ENCODE measurements at places on chromosomes 12 and 14.

GRCh38 chr14:99441918-99442317 lies 38.7 kb downstream of the SETD3 start:
- no peak for DNase-seq

DNA sequence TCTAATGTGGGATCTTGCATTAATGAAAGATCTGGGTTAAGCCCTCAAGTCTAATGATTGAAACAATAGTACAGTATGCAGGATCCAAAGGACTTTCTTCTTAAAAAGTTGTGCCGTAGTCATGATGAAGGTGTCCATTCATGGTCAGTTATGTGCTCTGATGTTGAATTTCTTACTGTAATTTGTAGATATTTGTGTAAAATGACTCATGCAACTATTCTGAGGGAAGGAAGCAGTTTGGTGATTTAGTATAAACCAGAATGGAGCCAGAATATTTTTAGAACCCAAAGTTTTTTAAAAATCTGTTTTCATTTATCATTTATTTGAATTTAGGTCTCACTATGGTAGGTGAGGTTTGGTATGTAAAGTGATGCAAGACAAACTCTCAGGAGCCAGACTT lies 151.2 kb downstream of the AKAP6 start:
- no peak for DNase-seq

GRCh38 chr14:24366413-24366720 lies 1.6 kb upstream of the NFATC4 start:
- no peak for DNase-seq

DNA sequence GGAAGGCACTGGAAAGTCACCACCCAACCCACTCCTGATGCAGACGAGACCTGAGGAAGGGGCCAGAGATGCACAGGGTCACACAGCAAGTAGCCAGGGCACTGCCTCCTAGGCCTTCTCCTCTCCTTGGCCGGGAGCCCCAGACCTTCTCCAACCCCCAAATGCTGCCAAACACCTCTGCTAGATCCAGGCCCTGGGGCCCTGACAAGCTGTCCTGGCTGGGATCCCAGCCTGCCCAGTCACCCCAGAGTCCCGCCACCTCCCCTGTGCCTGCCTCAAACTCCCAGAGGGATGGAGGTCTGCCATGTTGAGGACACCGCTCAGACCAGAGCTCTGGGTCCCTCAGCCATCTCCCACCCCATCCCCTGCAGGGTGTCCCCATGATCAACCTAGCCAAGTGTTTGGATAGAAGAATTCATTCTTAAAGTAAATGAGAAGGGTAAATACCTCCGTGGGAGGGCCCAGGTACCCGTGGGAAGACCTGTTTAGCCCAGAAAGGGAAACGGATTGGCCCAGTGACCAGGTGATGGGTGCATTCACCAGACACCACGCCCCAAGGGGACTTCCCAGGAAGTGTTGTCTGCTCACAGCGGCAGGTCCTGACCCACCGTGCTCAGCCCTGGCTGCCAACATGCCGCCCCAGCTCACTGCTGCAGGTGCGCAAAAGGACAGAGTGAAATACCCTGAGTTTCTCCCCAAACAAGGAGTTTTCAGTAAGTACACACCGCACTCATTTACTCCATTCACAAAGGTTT lies 4.6 kb upstream of the DIO3 start:
- no peak for DNase-seq

GRCh38 chr12:50696931-50697330 lies 67.0 kb upstream of the ATF1 start:
- no peak for DNase-seq

- DNase-seq = peak; percentile 38
These were observed 1.5 kb downstream of the CRIP1 start for GRCh38 chr14:105487986-105488777.

DNA sequence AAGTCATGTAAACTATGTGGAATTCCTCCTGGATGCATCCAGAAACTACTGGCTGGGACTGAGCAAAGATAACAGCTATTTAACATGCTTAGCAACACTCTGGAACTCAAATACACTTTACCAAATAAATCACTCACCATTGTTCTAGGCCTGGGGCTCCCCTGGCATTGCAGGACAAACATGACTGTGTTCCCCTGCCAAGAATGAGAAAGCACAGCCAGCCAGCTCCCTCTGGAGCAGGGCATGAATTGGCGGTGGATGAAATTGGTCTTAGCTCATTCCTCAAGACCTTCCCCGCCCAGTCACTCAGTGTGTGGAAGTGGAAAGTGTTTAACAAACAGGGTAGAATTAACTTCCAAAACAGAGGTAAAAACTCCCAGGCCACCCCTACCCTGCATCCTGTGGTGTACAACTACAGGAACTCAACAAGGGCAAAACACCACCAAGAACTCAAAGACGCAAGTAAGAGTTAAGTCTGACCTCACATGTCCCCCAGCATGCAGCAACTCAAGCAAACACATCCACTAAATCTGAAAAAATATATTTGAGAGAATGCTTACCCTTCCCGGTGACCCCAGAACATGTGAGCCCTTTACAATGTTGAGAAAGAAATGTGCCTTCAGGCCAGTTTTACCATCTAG lies 58.4 kb upstream of the BDKRB2 start:
- DNase-seq = no peak

DNA sequence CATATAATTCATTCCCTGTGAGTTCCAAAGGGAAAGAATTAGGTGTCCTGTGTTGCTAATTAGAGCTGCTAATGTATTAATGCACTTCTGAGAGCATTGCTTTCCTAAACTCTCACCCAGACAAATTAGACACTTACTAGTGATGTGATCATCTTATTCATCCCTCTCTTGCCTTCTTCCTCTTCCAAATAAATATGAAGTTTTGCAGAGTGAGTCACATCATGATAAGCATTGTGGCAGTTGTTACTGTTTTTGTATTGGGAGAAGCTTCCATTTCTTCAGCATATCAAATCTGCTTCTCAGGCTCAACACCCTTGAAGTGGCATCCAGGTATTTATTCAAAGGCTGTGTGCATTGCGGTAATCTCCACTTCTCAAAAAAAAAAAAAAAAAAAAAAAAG lies 37.3 kb upstream of the E2F7 start:
- no peak for DNase-seq

- DNase-seq = no peak
These were observed 345.8 kb upstream of the CCDC196 start for GRCh38 chr14:66140213-66140918.

DNA sequence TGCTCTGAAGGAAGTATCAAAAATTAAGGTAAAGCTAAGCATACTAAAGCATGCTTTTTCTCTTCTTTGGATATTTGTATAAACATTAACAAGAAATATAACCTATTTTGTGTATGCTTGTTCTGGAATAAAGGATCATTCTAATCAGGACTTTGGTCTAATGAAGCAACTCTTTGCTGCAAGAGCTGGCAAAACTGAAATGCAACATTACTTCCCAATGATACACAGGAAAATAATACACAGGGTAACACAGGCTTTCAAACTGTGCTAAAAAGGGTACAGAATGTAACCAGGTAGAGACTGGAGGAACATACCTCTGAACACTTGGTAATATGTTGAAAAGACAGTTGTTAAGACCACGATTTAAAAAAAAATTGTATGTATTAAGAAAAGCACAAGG lies 222.5 kb upstream of the DIO2 start:
- no peak for DNase-seq

DNA sequence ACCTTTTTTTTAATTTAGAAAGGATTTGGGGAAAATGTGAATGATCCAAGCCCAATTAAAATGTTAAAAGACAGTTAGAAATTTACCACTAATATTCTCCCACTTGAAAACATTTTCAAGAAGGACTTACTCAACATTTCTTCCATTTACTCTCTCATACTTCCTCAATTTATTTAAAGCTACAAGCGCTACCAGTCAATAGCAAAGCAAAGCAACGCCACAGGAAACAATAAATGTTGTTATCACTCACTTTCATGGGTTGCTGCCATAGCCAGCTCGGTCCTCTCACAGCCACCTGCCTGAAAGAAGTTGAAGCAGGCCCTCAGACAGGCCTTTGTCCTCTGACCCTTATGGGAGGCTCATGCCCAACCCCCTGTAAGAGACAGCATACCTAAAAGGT lies 6.0 kb upstream of the SOS2 start:
- no peak for DNase-seq

Measured in activated naive CD8-positive, alpha-beta T cell treated with anti-CD3 and anti-CD28 coated beads, Interleukin-2, amount 50 U/mL, for 24 hours (primary cell).